ENCODE measurements at places on chromosomes 4 and X. TPM values are rescaled to one million over a fixed set of nuclear protein-coding genes. Genes with fewer than 3 reads are reported as not detected.

DNA sequence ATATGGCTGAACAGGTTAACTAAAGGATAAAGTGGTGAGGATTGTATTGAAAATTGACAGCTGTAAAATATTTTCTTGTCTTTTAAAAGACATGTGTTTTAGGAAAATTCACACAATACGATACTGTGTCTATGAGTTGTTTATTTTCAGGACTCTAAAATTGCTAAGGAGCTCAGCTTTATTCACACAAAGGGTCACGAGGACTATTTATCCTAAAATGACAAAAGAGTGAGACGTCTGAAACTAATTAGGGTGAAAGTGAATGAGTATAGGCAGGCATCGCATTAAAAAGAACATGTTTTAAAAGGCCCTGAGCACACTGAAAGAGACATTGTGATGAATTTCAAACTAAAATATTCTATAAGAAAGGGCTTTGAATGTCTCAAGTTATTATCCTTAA lies 304.7 kb downstream of the SH2D1A start:
- no peak for DNase-seq

GRCh38 chr4:154960476-154960875 lies 179.4 kb downstream of the RBM46 start:
- DNase-seq: no peak

GRCh38 chrX:118884552-118885138 lies 61.0 kb downstream of the ZCCHC12 start:
- no peak for DNase-seq

DNA sequence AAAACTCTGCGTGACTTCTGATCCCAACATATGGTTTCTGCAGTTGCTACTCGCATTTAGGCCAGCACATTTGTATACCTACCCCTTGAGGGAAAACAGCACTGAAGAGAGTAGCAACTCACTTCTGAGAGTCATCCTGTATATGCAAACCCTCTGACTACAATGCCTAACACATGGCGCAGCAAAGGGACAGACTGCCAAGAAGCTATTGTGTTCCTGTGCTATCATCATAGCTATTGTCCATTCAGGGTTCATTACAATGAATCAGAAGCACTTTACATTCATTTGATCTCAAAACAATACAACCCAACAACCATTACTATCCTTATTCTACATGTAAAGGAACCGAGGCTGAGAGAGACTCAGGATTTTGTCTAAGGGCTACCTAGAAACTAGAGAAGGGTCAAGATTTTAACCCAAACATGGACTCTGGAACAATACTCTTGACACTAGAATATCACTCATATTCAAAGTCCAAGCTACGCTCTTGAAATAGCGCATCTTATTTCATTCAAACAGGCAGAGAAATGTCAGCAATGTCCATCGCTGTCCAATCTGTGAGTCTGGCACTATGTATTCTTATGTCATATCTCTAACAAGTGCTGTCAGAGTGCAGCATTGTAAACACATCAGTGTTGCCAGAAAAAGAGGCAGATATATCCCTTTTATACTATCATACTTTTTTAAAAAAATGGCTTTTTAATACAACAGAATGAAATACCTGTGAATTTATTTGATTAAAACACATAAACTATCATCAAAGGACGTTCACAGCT lies 173.6 kb downstream of the CORIN start:
- DNase-seq: no peak

DNA sequence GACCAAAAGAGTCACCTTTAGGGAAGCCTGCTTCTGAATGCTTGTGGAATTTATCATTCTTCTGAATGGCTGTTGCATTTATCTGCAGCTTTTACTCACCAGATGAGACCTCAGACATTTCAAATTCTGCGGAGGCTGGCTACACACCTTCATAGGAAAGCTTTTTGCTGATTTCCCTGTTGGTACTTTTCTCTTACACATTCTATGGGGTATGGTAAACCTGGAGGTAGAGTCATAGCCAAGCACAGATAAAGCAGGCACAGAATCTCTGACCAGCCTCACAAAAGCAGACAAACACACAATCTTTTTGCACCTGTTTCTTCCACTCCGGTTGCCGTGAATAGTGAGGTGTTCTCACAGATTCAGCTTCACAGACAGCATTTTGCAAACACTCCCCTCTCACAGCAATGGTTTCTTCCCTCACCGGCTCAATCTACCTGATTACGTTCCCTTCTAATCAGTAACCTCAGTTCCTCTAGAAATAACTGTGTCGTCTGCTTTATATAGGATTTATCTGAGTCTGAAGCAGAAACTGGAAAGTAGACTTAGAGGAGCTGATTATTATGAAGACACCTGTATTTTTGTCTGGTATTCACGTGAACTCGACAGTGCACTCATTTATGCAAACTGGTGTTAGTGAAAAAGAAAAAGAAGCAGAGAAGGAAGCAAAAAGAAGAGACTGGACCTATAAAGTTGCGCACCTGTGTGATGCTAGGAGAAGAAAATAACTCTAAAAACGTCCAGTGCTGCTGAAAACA lies 83.1 kb downstream of the DMD start:
- DNase-seq: no peak

ETDA gene
- not detected for total RNA-seq

EVC2 gene
- 4.0 TPM for total RNA-seq

NPY5R gene
- 3.5 TPM for total RNA-seq

POLN gene
- 12.8 TPM for total RNA-seq

HS3ST1 gene
- 4.2 TPM for total RNA-seq

Measured in mesenteric fat pad (tissue), 1 donor.